ENCODE measurements at places on chromosomes 4 and X.

- DNase-seq: no peak
Measured at GRCh38 chr4:121690001-121690400, 6.8 kb downstream of the ANXA5 start.

DNA sequence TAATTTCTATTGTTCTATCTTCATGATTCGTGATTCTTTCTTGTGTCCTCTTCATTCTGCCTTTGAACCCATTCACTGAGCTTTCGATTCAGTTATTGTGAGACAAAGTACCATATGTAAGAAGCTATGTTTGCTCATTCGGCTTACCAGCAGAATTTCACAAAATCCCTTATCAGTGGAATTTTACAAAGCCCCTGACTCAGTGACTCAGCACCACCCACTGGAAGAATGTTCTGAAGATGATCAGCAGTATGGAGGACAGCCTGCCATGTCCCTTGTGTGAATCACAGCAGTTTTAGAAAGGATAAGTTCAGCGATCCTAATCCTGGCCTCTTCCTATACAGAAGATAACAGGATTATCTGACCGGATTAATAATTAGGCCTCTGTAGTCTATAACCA lies 5.8 kb upstream of the UXT start:
- DNase-seq: no peak

GRCh38 chr4:4694296-4694772 lies 152.5 kb upstream of the STX18 start:
- DNase-seq: no peak

- DNase-seq: no peak
Measured at GRCh38 chr4:93834249-93835066, 5.9 kb downstream of the ATOH1 start.

DNA sequence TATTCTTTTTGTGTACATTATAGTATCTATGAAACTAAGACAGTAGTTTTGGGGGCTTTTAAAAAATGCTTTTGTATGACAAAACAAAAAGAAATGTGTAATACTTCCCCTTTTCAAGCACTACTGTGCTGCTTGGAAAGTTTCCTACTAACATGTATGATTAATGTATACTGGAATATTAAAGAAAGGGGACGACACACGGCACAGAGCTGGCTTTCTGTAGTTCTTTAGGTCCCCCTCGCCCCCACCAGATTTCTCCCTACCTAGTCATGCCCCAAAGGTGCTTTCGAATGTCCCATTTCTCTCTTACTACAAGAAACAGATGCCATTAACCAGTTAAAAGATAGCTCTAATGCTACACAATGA lies 1.6 kb upstream of the AP1S2 start:
- DNase-seq: no peak

DNA sequence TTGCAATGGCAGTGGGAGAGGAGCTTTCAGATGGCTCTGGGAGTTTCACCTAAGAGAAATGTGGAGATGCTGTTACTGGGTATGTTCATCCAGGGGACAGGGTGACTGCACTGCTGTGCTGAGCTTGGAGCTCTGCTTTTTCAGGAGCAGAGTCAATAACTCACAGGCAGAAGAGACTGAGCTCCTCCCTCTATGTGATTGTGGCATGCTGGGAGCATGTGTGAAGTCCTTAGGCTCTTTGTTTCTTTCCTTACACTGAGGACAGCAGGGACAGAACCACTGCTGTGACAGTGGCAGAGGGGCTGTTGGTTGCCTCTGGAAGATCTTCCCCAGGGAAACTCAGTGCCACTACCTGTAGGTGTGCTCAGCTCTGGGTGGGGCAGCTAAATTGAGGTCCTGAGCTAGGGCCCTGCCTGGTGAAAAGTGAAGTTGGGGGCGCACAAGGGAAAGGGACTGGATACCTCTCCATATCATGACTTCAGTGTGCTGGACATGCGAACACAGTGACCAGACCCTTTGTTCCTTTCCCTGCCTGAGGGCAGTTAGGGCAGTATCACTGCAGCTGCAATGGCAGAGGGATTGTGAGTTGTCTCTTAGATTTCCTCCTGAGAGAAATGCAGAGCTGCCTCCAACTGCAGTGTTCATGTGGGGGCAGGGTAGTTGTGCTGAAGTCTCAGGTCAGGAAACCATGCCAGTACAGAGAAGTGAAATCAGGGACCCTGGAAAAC lies 156.7 kb downstream of the TENT5D start:
- DNase-seq: no peak

- no peak for DNase-seq
Measured at GRCh38 chrX:72308566-72309296, 3.0 kb upstream of the CITED1 start.

- DNase-seq: no peak
Measured at GRCh38 chr4:81845761-81846160, 374.1 kb upstream of the RASGEF1B start.

- DNase-seq: no peak
Measured at GRCh38 chr4:176259330-176260090, 9.5 kb downstream of the ASB5 start.

GRCh38 chrX:20980426-20980825 lies 393.8 kb upstream of the CNKSR2 start:
- DNase-seq: no peak

GRCh38 chr4:38547052-38547451 lies 116.9 kb upstream of the KLF3 start:
- no peak for DNase-seq

- no peak for DNase-seq
Measured at GRCh38 chrX:13432414-13433297, 112.8 kb upstream of the ATXN3L start.

- DNase-seq: no peak
Measured at GRCh38 chr4:178198691-178199090, 756.5 kb upstream of the AGA start.

GRCh38 chr4:73098016-73098415 lies 28.5 kb upstream of the COX18 start:
- DNase-seq: no peak

GRCh38 chr4:74311696-74312313 lies 3.5 kb downstream of the EPGN start:
- DNase-seq: no peak

DNA sequence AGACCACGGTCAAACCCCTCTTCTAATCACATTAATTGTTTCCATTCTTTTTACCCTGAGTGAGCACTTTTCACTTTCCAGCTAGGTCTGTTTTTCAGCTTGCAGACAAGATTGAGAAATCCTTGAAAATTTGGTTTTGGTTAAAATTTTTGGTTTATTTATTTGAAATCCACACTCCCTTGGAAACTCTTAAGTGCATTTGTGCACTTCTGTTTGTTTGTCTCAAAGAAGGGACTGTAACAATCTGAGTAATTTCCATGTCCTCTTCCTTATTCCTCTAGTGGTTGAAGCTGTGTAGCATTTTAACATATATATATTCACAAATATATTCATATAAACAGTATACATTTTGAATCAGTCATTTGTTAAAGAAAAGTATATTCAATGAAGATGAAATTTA lies 333.3 kb downstream of the ANK2 start:
- no peak for DNase-seq

GRCh38 chr4:138053641-138054301 lies 188.4 kb downstream of the SLC7A11 start:
- DNase-seq: no peak

GRCh38 chr4:53039741-53040458 lies 177.8 kb downstream of the RASL11B start:
- DNase-seq: no peak

- DNase-seq: no peak
Measured at GRCh38 chr4:17033025-17033767, 134.8 kb upstream of the LDB2 start.

GRCh38 chrX:152632445-152633097 lies 5.1 kb upstream of the GABRQ start:
- DNase-seq: no peak

- DNase-seq: no peak
Measured at GRCh38 chr4:87044511-87045233, 109.9 kb downstream of the AFF1 start.

GRCh38 chrX:31223817-31224216 lies 152.0 kb upstream of the FTHL17 start:
- DNase-seq: no peak
